Esophagus muscularis mucosa (tissue), 4 donors: ENCODE measurements at places on chromosomes 6 and 20. TPM values are rescaled to one million over a fixed set of nuclear protein-coding genes. Genes with fewer than 3 reads are reported as not detected.
A peak's percentile ranks its signal among the peaks of the same experiment; 100 is the strongest.

Gene AP5S1
- 11.3 TPM for total RNA-seq

- no peak for DNase-seq
These were observed 28.0 kb downstream of the ASXL1 start for GRCh38 chr20:32386091-32386490.

GRCh38 chr6:170445487-170445886, 107.6 kb downstream of the PSMB1 start:
- DNase-seq: no peak

Gene MCHR2
- total RNA-seq: not detected

GRCh38 chr6:81747327-81747726, 5.2 kb downstream of the TENT5A start:
- no peak for DNase-seq

GRCh38 chr6:159714404-159714803, 12.9 kb upstream of the WTAP start:
- peak; percentile 75 for DNase-seq

- no peak for DNase-seq
These were observed 5.7 kb downstream of the EBF4 start for GRCh38 chr20:2698186-2698817.

Gene CALHM4
- total RNA-seq: not detected
